ENCODE measurements at places on chromosomes 13 and 19. TPM values are rescaled to one million over a fixed set of nuclear protein-coding genes. Genes with fewer than 3 reads are reported as not detected.

Gene KLK4
- total RNA-seq = not detected

Gene ZNF888
- total RNA-seq = 2.6 TPM

Gene PEAK3
- total RNA-seq = 3.0 TPM

Gene CCDC194
- total RNA-seq = not detected

Gene TEX29
- not detected for total RNA-seq

Gene SUCLA2
- 34.8 TPM for total RNA-seq

Gene DHRS12
- 4.9 TPM for total RNA-seq

Gene SIGLEC14
- total RNA-seq = 12.6 TPM

Gene FAM216B
- total RNA-seq = not detected

Gene NKPD1
- 0.49 TPM for total RNA-seq

Gene ITGBL1
- 179 TPM for total RNA-seq

Gene MYO1F
- 33.9 TPM for total RNA-seq

Gene PALM3
- total RNA-seq = not detected

Gene CEACAM6
- not detected for total RNA-seq

Gene SCGB2B2
- 0.41 TPM for total RNA-seq

Gene GAPDHS
- total RNA-seq = not detected

Gene GPR32
- total RNA-seq = not detected

Gene SYNE4
- total RNA-seq = 0.92 TPM

Gene ANGPTL8
- total RNA-seq = not detected

Data from thoracic aorta (tissue), 2 donors.